ENCODE measurements at places on chromosomes 16 and 17.

GRCh38 chr16:3595110-3595486 is 16.3 kb downstream of the SLX4 start:
- no peak for DNase-seq

DNA sequence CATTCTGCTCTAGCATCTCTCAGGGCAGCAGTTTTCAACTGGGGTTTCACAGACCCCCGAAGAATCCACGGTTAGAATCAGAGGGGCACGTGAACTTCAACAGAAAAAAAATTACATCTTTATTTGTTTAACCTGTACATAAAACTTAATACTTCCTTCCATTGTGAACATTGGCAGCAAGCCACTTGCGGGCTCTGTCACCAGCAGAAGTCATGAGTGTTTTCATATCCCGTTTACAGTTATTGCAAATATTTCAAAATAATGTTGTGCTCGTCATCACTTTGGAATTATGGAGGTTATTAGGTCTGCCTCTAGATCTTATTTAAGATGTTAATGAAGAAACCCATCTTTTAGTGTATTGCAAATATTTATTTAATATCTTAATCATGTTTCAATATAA is 109.8 kb downstream of the SDR42E1 start:
- DNase-seq: no peak

GRCh38 chr17:77456951-77457548 is 316.3 kb downstream of the SEC14L1 start:
- DNase-seq: no peak

GRCh38 chr16:12903407-12904328 is 2.3 kb downstream of the SHISA9 start:
- DNase-seq: no peak

DNA sequence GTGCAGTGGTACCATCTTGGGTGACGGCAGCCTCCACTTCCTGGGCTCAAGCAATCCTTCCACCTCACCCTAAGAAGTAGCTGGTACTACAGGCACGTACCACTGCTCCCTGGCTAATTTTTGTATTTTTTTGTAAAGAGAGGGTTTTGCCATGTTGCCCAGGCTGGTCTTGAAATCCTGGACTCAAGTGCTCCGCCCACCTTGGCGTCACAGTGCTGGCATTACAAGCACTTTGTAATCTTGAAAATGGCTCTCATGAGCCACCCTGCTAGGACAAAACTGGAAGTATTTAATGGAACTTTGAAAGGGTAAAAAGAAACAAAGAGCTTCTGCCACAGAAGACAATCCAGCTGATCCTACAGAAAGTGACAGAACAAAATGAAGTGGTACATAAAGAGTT is 9.2 kb downstream of the SUMO2 start:
- DNase-seq: no peak

- no peak for DNase-seq
Observed at GRCh38 chr16:89621698-89622409, 8.4 kb downstream of the DPEP1 start.

GRCh38 chr16:1073566-1074378 is 1.2 kb downstream of the SSTR5 start:
- DNase-seq: no peak

DNA sequence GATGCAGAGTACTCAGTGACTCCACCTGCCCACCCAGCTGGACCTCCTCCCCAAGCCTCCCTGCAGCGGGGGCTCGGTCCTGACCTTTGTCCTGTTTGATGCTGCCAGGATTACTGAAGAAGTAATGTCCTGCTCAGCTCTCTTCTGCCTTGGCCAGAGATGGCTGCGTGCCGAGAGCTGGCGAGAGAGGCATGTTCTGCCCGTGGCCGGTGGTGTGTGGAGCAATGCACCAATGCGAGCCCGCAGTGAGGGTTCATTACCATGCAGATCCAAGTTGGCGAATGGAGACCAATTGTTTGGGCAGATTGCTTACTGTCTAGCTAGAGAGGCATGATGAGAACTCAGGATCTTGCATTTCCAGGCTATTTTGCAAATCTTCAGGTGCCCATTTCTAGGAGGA is 248.9 kb downstream of the ENGASE start:
- DNase-seq: no peak

GRCh38 chr16:82848013-82848412 is 221.2 kb downstream of the CDH13 start:
- DNase-seq: no peak

- peak; percentile 90 for DNase-seq
Observed at GRCh38 chr17:81044764-81045589, 10.0 kb downstream of the BAIAP2 start.

GRCh38 chr17:63946440-63947363 is 14.6 kb upstream of the CD79B start:
- DNase-seq: peak; percentile 2

- peak; percentile 21 for DNase-seq
Observed at GRCh38 chr17:6505425-6506142, 50.8 kb downstream of the PITPNM3 start.

DNA sequence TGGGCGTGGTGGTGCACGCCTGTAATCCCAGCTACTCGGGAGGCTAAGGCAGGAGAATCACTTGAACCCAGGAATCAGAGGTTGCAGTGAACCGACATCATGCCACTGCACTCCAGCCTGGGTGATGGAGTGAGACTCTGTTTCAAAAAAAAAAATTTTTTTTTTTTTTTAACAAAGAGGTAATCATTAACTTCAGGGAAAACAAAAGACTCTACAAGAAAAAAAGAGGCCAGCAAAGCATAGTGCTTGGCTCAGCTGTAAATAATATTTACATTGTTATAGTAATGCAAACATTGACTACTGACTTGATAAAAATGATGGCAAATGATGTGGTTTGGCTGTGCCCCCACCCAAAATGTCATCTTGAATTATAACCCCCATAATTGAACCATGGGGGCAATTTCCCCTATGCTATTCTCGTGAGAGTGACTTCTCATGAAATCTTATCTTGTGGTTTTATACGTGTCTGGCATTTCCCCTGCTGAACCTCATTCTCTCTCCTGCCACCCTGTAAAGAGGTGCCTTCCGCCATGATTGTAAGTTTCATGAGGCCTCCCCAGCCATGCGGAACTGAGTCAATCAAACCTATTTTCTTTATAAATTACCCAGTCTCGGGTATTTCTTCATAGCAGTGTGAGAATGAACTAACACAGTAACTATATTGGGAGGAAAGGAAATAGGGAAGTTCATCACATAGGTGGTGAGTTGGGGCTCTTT is 12.7 kb upstream of the SSTR2 start:
- peak; percentile 57 for DNase-seq
